Heart left ventricle (tissue), 16 donors: ENCODE measurements at places on chromosomes 3 and 15. TPM values are rescaled to one million over a fixed set of nuclear protein-coding genes. Genes with fewer than 3 reads are reported as not detected.

Gene TMEM207
- not detected for polyA plus RNA-seq

Gene LYZL4
- polyA plus RNA-seq: not detected

Gene SNTN
- not detected for polyA plus RNA-seq

Gene TM4SF18
- polyA plus RNA-seq: 4.5 TPM

Gene ZNF280D
- 18.6 TPM for polyA plus RNA-seq

Gene TNFSF10
- polyA plus RNA-seq: 15.2 TPM

DNA sequence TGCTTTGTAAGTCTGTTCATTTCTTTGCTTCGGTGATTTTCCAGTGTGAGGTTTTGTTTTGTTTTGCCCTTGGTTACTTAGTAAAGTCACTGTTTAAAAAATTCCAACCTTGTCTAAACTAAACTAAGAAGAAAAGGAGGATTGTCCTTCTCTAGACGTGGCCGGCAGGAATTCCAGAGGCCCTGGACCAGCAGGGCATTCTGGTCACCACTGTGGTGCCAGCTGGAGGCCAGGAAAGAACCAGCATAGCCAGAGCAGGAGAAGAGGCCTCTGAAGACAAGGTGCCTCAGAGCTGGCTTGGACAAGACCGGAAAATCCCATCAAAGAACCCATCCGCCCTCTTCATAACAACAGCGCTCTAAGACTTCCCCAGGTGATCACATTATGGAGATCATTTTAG, 8.2 kb downstream of the PLOD2 start:
- no peak for DNase-seq

DNA sequence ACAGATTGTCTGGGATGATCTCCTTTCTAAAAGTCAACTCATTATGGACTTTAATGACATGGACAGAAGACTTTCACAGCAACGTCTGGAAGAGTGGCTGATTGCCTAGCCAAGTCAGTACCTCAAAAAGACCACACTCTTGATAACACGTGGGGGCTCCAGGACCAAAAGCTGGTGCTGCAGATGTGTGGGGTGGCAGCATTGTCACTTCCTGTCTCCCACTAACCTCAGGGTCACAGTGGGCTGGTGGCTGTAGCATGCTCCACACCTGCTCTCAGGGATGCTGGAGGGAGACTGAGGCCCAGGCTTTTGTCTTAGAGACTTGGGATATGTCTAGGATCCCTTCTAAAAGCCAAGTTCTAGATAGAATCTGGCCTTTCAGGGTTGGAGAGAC, 118.1 kb downstream of the APBA2 start:
- no peak for DNase-seq

DNA sequence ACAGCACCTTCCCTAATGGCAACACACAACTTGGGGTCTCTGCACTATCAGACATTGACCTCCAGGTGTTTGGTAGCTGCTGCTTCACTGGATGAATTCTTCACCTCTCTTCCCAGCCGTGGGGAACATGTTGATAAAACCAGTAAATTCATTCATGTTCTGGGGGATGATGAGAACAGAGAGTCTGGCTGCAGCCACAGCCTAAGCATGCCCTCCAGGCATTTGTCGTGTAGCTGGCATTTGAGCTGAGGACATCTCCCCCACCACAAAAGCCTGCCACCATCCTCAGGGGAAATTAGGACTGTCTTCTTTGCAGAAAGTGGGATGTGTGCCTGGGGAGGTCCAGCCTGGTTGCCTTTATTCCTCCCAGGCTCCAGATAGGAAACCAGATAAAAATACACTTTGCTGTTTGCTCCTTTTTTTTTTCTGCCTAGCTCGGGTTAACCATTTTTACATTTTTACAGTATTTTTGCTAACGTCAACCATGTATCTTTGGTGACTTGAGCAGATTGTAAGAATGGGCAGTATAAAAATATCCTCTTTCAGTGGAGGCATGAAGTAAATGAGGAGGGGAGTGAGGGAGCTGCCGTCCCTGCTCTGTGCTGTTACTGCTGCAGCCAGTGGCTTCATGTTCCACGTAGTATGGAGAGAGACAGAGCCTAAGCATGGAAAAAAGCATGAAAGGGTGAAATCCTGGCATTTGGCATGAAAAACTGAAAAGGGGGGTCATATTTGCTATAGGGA, 444.0 kb downstream of the EPHB1 start:
- no peak for DNase-seq

DNA sequence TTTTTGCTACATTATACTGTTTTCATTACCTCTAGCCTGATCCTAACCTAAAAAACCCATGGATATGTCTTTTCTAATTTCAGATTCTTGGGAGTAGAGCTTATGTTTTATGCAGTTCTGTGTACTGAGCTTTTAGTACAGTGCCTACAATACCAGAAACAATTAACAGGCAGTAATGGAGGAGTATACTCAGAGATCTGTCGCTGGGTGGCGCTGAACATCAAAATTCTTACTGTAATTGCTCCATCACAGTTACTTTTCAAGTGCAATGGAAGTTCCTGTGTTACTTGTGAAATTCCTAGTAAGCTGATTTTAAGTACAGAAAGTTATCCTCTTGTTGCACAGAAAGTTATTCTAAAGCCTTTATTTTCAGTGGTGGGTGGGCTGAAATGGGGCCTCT, 66.9 kb downstream of the RNF13 start:
- peak; percentile 68 for DNase-seq

- no peak for DNase-seq
Observed at GRCh38 chr3:177932346-177932745, 603.9 kb upstream of the KCNMB2 start.

GRCh38 chr15:37876900-37877299, 57.5 kb upstream of the TMCO5A start:
- DNase-seq: no peak

- no peak for DNase-seq
Observed at GRCh38 chr3:187802928-187803259, 57.6 kb upstream of the BCL6 start.

GRCh38 chr3:33791477-33792166, 6.8 kb upstream of the PDCD6IP start:
- DNase-seq: no peak

- DNase-seq: no peak
Observed at GRCh38 chr3:168933614-168934013, 729.9 kb downstream of the MECOM start.

GRCh38 chr3:99845999-99846398, 28.3 kb downstream of the CMSS1 start:
- DNase-seq: no peak

DNA sequence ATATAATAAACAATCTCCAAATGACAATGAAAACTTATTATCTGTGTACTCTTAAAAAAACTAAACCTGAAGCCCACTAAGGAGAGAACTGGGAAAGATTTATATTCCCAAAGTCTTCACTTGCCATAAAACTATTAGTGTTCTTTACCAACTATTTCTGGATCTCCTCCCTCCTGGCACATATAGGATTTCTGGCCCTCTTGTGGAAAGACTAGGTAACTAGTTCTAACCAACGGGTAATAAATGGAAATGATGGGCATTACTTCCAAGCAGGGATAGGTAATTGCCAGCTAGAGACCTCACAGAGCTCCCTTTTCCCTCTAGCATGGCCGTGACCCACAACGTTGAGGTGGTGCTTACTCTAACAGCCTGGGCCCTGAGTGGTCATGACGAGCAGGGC, 110.1 kb downstream of the DNAH12 start:
- DNase-seq: no peak

DNA sequence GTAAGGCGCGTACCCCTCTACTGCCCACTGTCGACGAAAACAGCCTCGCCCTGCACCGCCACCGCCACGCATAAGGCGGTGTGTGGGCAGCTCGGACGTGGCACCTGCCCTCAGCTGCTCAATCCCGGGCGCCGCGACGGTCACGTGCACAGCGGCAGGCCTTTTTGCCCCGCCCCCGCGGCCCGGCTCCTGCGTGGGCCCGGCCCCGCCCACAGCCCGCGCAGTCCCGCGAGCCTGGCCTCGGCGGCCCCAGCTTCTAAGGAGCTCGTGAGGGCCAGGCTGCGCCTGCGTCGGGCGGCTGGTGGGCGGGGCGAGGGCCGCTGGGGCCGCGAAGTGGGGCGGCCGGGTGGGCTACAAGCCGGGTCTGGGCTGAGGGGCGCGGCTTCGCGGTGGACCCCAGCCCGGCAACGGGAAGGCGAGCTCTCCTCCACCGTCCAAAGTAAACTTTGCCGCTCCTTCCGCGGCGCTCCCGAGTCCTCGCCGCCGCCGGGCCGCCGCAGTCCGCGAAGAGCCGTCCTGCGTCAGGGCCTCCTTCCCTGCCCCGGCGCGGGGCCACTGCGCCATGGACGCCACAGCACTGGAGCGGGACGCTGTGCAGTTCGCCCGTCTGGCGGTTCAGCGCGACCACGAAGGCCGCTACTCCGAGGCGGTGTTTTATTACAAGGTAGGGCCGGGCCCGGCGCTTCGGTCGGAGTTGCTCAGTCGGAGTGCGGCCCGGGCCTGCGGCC, at the start of gene CAPN7:
Gene CAPN7 (plus strand): TSS at position 313 of the 728 bp plus-strand sequence. CDS start 250 bp downstream, at position 563.
- peak; percentile 97 for DNase-seq

DNA sequence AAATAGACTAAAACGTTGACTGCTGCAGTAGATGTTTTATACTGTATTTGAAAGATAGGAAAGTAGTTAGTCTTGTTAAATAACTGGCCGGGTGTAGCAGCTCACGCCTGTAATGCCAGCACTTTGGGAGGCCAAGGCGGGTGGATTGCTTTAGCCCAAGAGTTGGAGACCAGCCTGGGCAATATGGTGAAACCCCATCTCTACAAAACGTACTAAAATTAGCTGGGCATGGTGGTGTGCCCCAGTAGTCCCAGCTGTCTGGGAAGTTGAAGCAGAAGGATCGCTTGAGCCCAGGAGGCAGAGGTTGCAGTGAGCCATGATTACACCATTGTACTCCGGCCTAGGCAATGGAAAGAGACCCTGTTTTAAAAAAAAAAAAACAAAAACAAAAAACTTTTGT, 60.5 kb upstream of the ULK4 start:
- no peak for DNase-seq

DNA sequence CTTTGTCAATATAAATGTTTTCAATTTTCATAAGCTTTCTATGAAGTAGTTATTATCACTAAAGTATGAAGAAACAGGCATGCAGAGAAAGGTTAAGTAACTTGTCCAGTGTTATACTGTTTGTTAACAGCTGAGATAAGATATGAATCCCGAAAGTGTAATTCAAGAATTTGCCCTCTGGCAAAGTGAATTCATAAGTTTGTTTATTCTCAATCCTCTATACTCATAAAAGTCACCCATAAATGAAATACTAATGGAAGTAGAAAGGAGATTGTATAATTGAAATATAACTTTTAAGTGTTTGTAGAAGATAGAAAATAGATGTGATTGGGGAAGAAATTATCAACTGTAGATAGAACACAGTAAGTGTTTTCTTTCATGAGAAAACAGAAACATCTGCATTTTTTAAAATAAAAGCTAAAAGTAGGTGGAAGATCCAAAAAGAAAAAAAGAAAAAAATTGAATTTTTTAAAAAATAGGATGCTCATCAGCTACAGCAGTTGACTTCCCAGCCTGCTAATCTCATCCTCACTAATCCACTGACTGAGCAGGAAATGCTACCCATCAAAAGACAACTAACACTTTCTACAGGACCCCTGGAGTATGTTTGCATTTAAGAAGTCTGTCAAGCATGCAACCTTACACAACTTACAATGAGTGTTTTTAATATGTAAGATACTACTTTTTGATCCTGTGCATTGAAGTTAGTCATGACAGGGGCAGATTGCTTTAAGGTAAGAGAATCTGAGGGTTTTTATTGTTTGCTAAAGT, 878.1 kb downstream of the SI start:
- no peak for DNase-seq

DNA sequence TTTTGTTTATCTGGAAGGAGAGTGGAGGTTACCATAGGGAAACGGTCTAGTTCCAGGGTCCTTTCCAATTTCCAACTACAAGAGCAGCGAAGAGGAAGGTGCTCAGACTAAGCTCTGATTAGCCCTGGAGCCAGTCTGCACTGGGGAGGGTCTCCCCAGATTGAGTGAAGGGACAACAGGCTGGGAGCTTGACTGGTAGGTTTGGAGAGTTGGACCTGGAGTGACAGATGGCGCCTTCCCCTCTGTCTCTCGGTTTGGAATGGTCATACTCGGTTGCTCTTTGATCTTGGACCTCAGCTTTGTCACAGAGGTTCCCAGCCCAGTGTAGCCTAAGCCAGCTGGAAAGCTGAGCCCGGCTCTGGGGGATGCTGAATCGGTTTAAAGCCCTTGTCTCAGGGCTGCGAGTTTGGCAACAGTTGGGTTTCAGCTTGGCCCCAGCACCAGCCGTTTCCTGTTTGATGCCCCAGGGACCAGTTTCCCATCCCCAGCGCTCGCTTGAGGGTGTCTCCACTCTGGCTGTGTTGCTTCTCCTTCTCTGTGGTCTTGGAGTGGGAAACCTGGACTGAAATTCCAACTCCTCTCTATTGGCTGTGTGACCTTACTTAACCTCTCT, 53.1 kb upstream of the ULK4 start:
- peak; percentile 66 for DNase-seq
